ENCODE measurements at places on chromosomes 7 and 10.

GRCh38 chr7:156063241-156063810 lies 251.1 kb upstream of the SHH start:
- DNase-seq, result no peak

DNA sequence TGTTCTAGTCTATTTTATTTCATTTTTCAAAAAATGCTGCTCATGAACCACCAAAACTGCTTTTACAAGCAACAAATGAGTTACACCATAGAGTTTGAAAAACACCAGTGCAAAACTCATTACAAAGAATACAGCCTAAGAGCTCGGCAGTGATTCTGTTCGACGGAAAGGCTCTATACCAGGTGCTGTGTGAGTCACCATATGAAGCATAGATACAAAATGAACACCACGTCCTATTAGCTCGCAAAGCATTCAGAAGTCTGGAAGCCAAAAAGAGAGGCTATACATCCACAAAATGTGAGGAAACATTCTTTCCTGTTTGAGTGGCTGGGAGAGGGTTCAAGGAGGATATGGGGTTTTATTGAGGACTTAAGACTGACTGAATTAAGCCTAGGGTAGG lies 136.1 kb downstream of the ATE1 start:
- DNase-seq, result no peak

DNA sequence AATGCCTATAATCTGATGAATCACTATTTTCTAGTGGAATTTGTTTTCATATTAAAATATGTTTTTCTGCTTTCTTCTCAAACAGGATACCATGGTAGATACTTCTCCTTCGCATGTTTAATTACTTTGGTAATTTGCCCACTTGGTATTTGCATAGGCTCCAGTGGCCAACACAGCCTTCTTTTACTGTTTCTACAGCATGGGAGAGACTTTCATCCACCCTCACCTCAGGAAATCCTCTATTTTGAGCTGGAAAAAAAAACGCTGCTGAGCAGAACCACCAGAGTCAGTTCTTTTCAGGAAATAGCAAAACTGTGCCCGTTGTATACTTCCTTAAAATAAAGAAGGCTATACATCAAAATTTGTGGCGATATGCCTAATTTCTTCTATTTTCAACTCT lies 213.3 kb downstream of the MDFIC start:
- DNase-seq, result no peak

GRCh38 chr7:19403691-19404090 lies 258.5 kb upstream of the FERD3L start:
- no peak for DNase-seq

DNA sequence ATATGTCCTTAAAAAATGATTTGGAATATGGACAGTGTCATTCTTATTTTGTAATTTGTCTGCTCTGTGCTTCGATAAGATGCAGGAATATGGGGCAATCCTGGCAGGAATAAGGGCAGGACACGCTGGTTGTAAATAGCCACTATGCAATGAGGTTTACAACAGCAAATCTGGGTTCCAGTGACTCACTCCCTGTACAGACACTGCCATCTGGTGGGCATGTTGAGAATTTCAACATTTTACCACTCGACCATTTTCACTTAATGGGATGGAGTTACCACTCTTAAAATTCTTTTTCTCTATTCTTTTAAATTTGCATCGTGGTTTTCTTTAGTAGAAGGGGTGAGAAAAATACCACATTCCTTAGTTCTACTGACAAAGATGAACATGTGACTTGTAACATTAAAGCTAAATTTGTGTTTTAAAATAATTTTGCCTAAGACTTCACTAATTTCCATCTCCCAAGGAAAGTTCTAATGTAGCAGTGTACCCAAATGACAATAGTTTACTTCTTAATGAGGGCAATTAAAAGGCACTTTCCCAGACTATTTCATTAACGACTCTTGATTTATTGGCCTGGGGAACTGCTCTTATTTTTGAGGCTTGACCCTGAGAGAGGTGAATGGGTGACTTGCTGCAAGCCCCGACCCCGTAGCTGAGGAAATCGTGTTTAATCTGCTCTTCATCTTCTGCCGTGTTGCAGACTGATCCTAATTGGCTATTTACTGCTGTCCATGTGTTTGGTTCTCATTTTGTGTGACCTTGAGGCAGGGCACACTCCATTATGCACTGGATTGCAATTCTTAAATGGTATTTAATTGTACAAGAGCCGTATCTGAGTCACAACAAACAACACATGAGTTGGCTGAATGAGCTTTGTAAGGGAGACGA lies 173.6 kb upstream of the IMMP2L start:
- DNase-seq, result peak; percentile 56

GRCh38 chr10:98309366-98310355 lies 41.7 kb upstream of the LOXL4 start:
- DNase-seq, result peak; percentile 65

- DNase-seq, result no peak
These were observed 5.5 kb downstream of the CREB3L2 start for GRCh38 chr7:137996386-137996851.

- DNase-seq, result no peak
These were observed 176.3 kb upstream of the SLC26A5 start for GRCh38 chr7:103622274-103622673.

- DNase-seq, result no peak
These were observed 42.6 kb downstream of the BAMBI start for GRCh38 chr10:28719789-28720436.

GRCh38 chr10:646118-646524 lies 43.3 kb downstream of the DIP2C start:
- no peak for DNase-seq

DNA sequence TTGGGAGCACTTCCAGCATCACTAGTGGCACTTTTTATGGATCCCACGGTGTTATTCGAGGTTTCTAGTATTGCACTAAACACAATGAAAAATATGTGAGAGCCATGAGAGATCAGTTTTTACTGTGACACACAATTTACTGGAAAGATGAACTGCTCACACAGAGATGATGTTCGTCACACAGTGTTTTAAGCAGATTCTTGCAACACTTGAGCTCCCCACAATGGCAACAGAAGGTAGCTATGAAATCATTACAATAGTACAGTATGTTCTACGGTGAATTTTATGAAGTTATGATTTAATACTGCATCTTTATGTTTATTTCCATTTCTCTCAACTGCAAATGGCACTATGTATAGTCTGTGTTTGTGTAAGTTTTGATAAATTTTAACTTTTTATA lies 27.4 kb upstream of the ENTPD1 start:
- DNase-seq, result no peak

DNA sequence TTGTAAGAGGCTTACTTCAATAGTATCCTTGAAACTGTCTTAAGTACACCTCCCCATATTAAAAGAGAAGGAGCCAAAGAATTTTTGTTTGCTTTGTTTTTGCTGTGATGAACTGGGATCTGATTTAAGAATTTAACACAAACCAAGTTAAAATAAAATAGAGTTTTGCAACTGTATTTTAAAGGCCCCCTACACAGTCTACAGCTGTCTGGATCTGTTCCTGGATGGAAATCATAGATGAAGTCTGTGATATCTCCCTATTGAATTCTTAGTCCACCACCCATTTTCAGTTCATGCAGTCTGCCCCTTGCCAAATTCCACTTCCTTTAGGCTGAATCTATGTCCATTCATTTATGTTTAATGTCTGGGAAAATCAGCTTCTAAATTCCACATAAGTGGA lies 169.8 kb upstream of the MEOX2 start:
- no peak for DNase-seq

DNA sequence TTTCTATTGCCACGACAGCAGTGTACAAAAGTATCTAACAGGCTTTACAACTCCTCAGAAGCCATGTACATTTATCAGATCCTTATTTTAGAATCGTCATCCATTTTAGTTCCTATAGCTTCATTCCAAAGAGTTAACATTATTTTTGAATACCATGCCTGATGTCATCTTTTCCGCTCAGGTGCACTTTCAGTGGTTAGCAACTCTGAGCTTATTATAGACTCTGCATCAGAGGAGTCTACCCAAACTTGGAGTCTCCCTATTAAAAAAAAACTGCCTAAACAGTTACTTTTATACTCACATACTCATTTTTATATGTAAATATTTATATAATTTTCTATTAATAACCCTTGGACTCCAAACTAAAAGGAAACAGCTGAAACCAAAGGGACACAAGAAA lies 31.6 kb upstream of the PRSS37 start:
- peak; percentile 10 for DNase-seq

DNA sequence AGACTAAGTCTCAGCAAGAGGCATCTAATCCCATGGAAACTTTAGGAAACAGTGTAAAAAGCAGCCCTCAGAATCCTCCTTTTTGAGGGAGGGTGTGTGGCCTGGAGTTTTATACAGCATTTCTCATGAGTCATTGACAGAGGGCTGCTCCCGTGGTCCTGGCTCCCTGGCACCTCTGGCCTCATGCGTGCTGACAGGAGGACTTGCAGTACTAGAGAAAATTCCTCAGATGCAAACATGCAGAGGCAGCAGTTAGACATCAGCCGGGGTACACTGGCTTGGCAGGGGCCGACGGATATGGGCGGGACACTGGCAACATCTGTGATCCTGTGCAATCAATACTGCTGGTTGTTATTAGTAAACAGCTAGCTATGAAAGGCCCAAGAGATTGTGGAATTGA lies 925.1 kb upstream of the CELF2 start:
- DNase-seq, result no peak

GRCh38 chr10:7817576-7817975 lies 729 bp upstream of the TAF3 start:
- DNase-seq, result no peak

DNA sequence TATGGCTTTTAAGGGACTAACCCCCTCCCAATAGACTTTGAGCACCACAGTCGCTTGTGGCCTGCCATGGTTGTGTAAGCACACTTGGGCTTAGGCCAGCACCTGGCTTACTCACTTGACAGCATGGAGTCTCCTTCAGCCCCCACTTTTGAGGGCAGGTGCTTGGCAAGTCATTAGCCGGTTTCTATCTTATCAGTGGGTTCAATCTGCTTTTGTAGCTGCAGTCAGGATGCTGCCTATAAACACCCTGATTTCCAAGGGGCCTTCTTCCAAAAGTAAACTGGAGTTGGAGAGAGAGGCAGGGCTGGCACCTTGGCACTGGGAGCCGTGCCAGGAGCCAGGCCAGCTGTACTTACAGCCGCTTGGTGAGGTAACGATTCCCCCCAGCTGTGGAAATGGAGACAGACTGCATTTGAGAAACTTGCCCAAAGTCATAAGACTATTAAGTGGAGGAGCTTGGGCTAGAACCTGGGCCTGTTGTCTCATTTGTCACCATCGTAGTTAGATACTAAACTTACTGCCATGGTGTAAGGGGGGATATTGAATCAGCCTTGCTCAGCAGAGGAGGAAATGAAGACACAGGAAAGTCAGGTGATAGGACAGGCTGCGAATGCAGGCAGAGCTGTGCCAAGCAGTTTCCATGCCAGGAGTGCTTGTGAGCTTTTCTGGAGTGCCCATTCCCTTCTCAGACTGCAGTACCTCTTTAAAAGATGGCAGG lies 92.2 kb upstream of the EFCAB10 start:
- DNase-seq, result no peak

DNA sequence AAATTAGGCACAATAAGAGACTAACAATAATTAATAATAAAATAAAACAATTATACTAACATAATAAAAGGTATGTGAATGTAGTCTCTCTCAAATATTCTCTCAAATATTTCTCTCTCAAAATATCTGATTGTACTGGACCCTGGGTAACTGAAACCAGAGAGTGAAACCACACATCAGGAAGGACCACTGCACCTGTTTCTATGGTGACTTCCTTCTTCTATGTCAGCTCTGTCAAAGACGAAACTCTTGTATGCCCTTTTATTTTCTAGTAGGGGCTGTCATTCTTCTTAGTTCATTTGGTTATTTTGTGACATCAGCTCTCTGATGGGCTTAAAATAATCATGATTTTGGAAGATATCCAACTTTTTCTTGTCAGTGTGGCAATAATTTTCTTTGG lies 428.0 kb upstream of the TPK1 start:
- DNase-seq, result no peak

DNA sequence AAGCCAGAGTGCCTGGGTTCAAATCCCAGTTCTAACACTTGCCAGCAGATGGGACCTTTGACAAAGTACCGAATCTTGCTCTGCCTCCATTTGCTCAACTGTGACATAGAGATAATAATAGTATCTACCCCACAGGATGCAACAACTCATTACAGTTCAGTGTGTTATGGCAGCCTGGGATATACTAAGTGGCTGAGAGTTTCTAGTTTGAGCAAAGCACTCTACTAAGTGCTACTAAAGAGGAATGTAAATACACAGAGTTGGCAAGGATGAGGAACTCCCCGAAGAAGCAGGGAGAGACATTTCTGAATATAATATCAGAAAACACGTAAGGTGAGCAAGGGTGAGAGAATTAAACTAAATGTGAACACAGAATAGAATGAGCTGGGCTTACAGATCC lies 243.2 kb downstream of the ARHGAP21 start:
- DNase-seq, result no peak

DNA sequence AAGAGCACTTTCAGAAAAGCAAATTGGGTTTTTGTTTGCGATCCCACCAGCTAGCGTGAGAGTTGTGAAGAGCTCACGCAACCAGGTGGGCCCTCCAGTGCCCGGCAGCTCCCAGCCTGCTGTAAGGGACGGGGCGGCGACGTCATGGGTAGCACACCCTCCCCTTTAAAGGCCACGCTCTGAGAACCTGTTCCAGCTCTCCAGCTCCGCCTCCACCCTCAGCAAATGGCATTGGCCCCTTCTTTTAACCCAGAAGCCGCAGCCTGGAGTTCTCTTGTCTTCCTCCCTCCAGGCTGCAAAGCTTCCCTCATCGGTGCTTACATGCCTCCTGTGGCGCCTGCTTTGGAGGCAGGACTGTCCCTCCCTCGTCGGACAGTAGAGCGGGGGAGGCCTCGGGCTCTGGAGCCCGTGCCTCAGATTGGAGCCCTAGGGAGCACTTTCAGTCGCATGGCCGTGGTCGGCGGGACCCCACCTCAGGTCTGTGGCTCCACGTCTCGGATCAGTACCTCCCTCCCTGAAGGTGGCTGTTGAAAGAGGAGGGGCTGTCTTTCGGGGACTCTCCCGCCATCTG lies 32.9 kb downstream of the WIPI2 start:
- no peak for DNase-seq

DNA sequence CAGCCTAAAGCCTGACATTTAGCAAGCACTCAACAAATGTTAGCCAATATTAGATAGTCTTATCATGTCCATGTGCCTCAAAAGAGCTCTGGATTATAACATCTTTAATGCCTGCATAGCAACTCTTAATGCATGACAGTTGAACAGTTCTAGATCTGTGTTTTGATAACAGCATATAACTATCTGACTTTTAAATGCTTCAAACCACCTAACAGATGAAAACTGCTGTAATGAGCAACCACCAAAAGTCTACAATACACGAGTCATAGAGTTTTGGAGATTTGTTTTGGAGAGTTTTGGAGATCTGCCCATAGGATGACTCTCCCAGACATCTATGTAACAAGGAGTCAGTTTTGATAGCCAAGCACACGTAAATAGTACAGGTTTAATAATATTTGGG lies 227.3 kb downstream of the TWIST1 start:
- DNase-seq, result no peak

GRCh38 chr10:46033602-46034011 lies 3.2 kb upstream of the NCOA4 start:
- DNase-seq, result no peak

GRCh38 chr7:107469929-107470328 lies at the start of gene GPR22:
Gene GPR22 (plus strand): TSS chr7:107470057. CDS start chr7:107474061, 4,004 bp downstream.
- no peak for DNase-seq

- DNase-seq, result peak; percentile 73
These were observed 59.7 kb upstream of the LAMB4 start for GRCh38 chr7:108189733-108190388.
